ENCODE measurements at places on chromosomes 4 and X.

DNA sequence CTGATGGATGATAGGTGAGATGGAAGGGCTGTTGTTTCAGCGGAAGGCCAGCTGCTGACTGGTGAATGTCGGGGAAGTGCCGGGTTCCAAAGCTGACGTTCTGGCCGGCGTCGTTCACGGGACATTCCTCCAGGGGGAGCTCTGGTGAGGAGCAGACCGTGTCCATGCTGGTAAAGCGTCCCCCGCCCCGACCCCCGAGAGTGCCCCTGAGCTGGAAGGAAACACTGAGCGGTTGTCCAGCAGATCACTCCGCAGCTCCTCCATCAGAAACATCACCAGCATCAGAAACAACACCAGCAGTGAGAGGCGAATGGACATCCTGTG, 18.6 kb upstream of the ADRA2C start:
- DNase-seq, result no peak

- DNase-seq, result no peak
Observed at GRCh38 chrX:32525234-32525633, 686.1 kb downstream of the DMD start.

DNA sequence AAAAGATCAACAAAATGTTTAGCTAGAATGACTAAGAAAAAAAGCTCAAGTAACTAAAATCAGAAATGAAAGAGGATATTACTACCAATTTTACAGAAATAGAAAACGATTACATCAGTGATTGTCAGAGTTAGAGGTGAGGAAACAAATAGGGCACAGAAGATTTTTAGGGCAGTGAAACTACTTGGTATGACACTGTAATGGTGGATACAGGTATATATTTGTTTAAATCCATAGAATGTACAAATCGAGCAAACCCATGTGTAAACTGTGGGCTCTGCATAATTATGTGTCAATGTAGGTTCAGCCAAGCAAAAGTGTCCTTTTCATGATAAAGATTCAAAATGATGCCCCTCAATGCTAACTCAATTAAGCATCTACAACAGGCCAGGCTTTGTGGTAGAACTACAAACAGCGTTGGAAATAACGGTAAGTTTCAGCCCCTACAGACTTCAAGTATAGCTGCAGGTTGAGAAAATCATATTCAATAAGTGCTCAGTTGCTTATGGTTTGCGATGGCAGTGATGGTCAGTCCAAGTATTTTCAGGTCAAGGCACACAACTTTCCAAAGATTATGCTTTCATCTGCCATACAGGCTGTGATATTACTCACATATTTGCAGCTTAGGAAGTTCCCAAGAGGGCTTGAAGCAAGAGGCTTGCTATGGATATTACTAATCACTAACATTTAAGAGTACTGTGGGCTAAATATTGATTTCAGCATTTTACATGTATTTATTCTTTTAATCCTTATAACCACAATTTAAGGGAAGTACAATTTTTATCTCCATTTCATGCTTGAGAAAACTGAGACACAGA, 158.6 kb downstream of the TET2 start:
- DNase-seq, result no peak

- peak; percentile 69 for DNase-seq
Observed at GRCh38 chr4:140609548-140610425, 41.0 kb upstream of the UCP1 start.

GRCh38 chrX:136714626-136715599, 65.8 kb downstream of the ARHGEF6 start:
- no peak for DNase-seq

DNA sequence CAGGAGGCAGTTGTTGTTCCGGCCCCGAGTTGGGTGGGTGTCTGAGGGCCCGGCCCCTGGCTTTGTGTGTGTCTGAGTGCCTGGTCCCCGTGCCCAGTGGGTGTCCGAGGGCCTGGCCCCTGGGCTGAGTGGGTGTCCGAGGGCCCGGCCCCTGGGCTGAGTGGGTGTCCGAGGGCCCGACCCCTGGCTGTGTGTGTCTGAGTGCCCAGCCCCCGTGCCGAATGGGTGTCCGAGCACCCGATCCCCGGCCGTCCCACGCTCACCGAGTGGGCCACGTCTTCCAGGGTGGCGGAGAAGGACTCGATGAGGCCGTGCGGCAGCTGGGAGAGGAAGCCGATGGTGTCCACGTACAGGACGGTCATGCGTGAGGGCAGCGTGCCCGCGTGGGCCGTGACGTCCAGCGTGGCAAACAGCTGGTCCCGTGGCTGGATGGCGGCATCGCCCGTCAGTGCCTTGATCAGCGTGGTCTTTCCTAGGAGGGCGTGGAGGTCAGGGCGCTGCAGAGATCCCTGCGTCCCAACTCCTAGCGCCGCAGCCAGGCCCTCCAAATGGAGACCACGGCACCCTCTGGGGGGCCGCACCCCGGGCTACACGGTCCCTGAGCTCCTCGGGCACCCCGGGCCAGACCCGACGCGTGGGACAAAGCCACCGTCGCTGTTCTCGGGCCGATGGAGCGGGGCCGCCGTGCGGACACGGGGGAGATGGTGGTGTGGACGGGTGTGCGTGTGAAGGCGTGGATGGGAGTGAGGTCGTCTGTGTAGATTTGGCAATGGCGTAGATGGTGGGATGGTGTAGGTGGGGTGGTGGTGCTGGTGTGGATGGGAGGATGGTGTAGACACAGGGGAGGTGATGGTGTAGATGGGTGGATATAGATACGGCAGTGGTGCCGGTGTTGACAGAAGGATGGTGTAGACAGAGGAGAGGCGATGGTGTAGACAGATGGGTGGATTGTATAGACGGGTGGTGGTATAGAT, 7.2 kb downstream of the GTPBP6 start:
- DNase-seq, result no peak

DNA sequence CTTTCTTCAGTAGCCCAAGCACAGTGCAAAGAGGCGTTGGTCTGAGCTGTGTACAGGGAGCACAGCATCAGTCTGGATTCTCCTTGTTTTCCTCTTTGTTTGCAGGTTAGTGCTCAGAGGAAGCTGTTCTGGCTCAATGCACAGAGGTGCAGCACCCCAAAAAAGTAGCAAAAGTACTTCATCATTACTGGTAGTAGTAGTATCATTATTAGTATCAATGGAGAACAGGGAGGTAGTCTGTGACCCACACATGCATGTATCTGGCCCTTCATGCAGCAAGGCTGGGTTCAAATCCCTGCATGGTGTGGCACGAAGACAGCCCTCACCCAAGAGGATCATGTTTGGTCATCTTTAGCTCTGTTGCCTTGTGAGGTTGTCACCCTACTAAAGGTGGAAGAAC, 68.7 kb downstream of the CXXC4 start:
- DNase-seq, result no peak

DNA sequence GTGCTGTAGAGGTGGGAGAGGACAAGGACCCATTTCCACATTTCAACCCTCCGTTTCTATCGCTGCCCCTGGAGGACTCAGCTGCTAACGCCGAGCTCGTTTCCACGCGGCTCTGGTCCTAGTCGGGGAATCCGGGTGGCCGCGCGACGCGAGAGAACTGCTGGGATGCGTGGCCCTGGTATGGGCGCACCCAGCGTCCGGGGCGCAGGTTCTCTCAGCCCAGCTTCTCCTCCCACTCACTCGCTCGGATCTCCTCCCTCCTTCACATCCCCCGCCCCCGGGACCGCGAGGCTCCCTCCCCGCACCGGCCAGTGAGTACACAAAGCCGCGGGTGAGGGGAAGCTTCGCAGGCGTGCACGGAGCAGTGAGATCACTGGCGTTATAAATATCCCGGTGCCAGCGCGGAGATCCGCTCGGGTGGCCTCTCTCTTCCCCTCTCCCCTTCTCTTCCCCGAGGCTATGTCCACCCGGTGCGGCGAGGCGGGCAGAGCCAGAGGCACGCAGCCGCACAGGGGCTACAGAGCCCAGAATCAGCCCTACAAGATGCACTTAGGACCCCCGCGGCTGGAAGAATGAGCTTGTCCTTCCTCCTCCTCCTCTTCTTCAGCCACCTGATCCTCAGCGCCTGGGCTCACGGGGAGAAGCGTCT, at the start of gene FGF5:
FGF5 (plus strand) TSS at position 412 of the 649 bp plus-strand sequence; CDS start at position 573, 161 bp downstream.
- peak; percentile 60 for DNase-seq
